Heart right ventricle (tissue), 16 donors: ENCODE measurements at places on chromosomes 2 and 18.

GRCh38 chr2:63058921-63059792 lies 8.5 kb downstream of the OTX1 start:
- DNase-seq: no peak

DNA sequence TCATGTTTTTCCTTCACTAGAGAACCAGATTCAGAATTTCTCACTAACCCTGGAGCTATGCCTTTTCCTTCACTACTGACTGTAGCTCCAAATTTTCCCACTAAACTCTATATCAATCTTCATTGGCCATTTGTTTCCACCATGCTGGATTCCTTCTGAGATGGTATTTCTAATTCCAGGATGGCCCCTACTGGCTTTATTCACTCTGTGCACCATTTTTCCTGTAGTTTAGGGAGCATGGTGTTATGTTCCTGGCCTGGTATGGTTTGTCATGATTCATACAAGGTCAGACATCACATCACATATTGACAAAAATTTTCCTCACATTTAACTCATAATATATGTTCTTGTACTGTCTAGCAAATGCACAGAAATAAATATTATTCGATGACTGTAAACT lies 229.2 kb upstream of the TFPI start:
- DNase-seq: no peak

DNA sequence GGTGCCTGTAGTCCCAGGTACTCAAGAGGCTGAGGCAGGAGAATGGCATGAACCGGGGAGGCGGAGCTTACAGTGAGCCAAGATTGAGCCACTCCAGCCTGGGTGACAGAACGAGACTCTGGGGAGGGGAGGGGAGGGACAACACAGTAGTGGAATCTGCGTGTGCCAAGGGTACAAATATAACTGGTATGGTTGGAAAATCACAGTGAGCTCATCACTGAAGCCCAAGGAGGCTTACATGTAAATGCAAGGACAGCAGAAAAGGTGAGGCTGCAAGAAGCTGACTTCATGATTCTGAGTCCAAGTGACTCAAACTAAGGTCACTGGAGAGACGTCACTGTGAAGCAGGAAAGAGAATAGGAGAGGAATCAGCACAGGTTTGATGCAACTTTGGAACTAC lies 9.2 kb downstream of the SEPTIN10 start:
- DNase-seq: no peak

- DNase-seq: no peak
Measured at GRCh38 chr2:39023649-39024048, 97.2 kb downstream of the SOS1 start.

GRCh38 chr18:10896851-10897250 lies 252.5 kb downstream of the PIEZO2 start:
- DNase-seq: no peak
